Activated T-cell treated with anti-CD3 and anti-CD28 coated beads, Interleukin-2, amount 50 U/mL, for 48 hours (primary cell): ENCODE measurements at places on chromosomes 3 and 15.

DNA sequence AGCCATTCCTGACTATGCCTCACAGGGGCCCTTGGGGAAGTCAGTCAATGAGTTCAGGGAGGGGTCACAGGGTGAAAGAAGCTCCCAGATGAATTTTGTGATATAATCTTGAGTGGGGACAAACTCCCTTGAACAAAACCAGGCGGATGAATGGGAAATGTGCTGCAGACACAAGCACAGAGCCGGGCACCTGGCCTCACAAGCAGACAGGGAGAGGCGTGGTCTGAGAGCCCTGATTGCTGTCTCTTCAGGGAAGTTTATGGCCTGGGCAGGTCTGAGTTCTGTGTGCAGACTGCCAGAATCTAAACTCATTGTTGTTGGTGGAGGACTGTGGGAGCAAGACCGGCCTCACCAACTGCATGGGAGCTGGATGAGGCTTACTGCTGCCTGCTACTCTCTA is 591.8 kb downstream of the EPHA3 start:
- no peak for DNase-seq

DNA sequence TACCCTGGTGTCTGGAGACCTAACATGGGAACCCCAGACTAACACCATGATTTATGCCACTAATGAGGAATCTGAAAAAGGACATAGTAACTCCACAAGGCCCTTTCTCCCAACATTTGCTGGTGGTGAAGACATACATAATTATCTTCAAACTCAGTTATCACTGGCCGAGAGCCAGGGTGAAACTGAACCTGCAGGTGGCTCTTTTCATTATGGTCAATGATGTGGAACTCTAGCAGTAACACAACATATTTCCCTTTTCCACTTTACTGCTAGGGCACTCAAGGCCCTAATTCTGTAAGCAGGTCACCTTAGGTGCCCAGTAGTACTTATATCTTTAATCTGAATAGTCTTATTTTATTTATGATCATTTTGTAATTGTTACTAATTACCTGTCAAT is 326.4 kb upstream of the SATB1 start:
- DNase-seq, result no peak

GRCh38 chr3:128395046-128395445 is 71.6 kb downstream of the DNAJB8 start:
- no peak for DNase-seq

- DNase-seq, result no peak
Measured at GRCh38 chr3:126664591-126665214, 9.8 kb upstream of the TXNRD3 start.

- no peak for DNase-seq
Measured at GRCh38 chr3:45191424-45191823, 34.7 kb downstream of the TMEM158 start.

DNA sequence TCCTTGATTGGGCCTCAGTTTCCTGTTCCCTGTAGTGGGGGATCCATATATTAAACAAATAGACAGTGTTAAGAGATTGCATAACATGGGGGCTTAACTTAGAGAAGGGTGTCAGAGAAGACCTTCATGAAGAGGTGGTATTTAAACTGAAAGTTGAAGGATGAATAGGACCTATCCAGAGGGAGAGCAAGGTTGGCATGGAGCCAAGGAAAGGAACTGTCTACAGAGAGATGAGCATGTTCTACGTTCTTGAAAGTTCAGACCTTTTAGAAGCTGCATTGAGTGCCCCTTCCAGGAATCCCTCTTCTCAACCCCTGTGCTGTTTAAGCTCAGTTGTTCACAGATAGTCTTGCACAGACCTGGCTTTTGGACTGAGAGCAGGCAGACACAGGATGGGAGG is 2.4 kb downstream of the HTD2 start:
- no peak for DNase-seq

DNA sequence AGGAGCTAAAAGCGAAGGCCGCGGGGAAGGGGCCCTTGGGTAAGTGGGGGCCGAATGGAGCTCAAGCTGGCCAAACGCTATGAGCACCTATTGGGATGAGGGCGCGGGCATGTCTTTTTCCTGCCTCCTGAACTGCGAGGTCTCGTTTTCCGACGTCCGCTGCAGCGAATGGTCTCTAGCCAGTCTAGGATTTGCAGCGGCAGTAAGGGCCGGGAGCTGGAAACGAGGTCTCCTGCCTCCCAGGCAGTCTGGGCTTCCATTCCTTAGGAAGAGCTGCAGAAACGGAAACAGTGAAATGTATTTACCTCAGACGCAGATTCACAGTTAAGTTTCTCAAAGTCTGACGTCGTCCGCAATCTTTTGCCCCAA is 517 bp downstream of the TMA7 start:
- DNase-seq, result no peak

DNA sequence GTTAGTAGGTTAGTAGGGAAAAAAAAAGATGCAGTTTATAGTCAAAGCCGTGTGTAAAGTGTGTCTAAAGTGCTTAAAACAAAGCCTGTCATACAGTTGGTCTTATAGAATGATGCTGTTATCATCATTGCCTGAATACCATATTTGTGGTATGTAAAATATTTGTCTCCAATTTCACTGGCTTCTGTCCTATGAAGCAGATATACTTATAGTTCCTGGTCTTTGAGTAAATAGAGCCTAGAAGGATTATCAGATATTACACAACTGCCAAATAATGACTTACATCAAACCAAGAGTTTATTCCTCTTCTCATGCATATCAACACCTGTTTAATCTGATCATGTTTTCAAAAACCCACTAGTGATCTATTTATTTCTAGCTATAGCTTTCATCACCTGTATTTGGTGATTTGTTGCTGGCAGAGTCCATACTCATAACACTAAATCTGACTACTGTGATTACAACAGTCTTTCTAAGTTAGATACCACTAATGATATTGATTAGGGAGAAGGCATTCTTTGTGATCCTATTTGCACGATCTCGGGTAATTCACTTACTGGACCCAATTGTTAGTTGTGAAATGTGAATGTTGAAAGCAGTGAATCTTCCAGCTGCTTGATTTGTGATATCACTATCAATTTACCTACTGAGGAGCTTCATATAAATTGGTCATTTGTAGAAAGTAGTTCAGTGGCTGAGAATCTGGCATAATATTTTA is 413.7 kb downstream of the LPP start:
- DNase-seq, result no peak

DNA sequence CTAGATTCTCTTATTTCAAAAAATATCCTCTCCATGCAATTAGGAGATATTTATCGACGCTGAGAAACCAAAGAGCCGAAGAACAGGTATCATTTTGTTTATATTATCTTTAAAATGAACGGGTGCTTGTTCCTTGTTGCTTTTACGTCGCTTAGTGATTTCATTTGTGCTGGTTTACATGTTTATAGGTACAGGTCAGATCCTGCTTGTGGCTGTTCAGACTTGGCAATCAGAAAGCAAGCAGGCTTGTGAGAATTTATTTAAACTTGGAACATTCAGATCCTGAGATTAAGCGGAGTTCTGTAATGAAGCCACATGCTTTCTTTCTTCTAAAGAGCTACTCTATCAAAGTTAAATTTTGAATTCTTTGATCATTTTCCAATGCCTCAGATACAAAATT is 43.0 kb upstream of the ATP2C1 start:
- DNase-seq, result no peak
